SIG-M5 (cell line): ENCODE measurements at places on chromosomes 13 and 19.

DNA sequence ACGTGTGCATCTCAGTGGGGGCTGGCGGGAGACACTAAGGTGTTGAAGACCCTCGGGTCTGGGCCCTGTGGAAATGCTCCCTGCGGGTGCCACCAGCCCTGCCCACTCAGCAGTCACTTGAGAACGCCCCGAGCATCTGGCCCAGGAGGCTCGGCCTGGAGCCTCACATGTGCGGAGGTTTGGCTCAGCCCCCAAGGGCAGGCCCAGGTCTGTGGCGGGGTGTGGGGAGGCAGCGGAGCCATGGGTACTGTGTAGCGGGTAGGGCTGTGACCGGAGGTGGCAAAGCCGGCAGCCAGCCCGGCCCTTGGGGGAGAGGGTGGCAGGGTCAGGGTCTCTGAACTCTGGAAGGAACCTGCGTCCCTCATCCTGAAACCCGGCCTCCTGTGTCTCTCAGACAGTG lies 37.6 kb downstream of the MCF2L start:
- no peak for DNase-seq

- no peak for DNase-seq
These were observed 10.7 kb downstream of the EPSTI1 start for GRCh38 chr13:42981317-42981716.

GRCh38 chr19:15332311-15332996 lies at the start of gene BRD4:
Gene BRD4, minus strand, starts transcription at chr19:15332539. Its CDS starts 59,440 bp downstream, at chr19:15273099.
- no peak for DNase-seq

GRCh38 chr19:46369817-46370216 lies 22.9 kb downstream of the PPP5C start:
- no peak for DNase-seq

- no peak for DNase-seq
These were observed 12.1 kb upstream of the PSMD8 start for GRCh38 chr19:38362076-38362945.

- DNase-seq: no peak
These were observed 314.2 kb downstream of the DLEU7 start for GRCh38 chr13:50529154-50529882.

GRCh38 chr19:10262771-10263170 lies 8.1 kb upstream of the ICAM1 start:
- no peak for DNase-seq

DNA sequence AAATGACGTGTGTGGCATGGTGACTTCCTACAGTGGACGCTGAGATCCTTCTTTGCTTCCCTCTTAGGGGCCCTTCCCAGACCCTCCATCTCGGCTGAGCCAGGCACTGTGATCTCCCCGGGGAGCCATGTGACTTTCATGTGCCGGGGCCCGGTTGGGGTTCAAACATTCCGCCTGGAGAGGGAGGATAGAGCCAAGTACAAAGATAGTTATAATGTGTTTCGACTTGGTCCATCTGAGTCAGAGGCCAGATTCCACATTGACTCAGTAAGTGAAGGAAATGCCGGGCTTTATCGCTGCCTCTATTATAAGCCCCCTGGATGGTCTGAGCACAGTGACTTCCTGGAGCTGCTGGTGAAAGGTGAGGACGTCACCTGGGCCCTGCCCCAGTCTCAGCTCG lies 5.2 kb downstream of the LAIR2 start:
- DNase-seq: no peak

GRCh38 chr13:113785051-113786010 lies 26.3 kb downstream of the TMEM255B start:
- DNase-seq: no peak

GRCh38 chr13:53214433-53214832 lies 185.8 kb downstream of the OLFM4 start:
- DNase-seq: no peak

GRCh38 chr13:70856711-70857110 lies 748.5 kb upstream of the KLHL1 start:
- DNase-seq: no peak

GRCh38 chr13:73096173-73096572 lies 37.4 kb downstream of the KLF5 start:
- DNase-seq: no peak

- no peak for DNase-seq
These were observed 22.9 kb upstream of the ZNF507 start for GRCh38 chr19:32322541-32322940.
